Fibroblast of skin of left biceps (primary cell): ENCODE measurements at places on chromosomes 12 and 14.
A peak's percentile ranks its signal among the peaks of the same experiment; 100 is the strongest.

GRCh38 chr12:40752011-40752410 lies 59.8 kb downstream of the CNTN1 start:
- no peak for DNase-seq

DNA sequence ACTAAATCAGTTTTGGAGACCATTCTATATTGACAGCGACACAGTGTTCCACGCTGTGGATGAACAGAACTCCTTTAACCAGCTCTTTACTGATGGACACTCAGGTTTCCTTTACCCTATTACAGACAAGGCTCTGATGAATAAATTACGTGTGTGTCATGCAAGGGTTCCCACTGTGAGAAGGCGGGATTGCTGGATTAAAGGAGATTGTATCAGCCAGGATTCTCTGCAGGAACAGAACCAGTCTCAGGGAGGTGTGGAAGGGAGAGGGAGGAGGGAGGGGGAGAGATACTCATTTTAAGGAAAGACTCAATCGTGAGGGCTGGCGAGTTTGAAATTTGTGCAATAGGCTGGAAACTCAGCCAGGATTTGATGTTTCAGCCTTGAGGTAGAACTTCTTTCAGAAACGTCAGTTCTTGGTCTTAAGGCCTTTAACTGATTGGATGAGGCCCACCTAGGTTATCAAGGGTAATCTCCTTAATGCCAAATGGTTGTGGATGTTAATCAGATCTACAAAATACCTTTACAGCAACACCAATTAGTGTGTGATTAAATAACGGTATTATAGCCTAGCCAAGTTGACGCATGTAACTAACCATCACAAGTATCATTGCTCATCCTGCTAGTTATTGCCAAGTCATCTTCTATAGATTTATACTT lies 104.0 kb downstream of the GCH1 start:
- no peak for DNase-seq

GRCh38 chr12:120361506-120362208 lies 7.3 kb downstream of the MSI1 start:
- peak; percentile 60 for DNase-seq

DNA sequence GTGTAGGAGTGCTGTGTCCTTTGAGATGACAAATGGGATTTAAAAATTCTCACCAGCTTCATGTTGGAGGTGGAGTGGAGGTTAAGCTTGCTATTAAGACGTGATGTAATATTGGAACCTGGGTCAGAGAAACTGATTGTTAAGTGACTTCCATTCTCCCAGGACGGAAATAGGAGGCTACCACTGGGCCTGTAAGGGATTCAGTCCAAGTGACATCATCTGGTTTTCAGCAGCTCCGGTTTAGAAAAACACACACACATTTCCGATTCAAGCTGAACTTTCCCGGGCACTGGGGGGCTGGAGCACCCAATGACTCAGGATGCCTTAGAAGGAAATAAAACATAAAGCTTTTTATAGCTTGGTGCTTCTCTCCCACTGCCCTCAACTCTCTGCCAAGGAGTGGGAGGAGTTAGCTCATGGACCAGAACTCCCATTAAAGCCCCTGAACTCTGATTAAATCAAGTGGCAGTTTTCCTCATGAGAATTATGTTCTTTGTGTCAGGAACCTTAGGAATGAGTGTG lies 12.4 kb downstream of the CALM1 start:
- DNase-seq = peak; percentile 84

GRCh38 chr14:21768875-21769257 lies 95.2 kb upstream of the OR4E1 start:
- DNase-seq = no peak
